ENCODE measurements at places on chromosomes 7 and 10. TPM values are rescaled to one million over a fixed set of nuclear protein-coding genes. Genes with fewer than 3 reads are reported as not detected.

Gene ADIRF
- total RNA-seq, result 882 TPM

Gene VWA2
- total RNA-seq, result not detected

Gene PLAU
- 1.5 TPM for total RNA-seq

Gene NME8
- 0.96 TPM for total RNA-seq

Gene FOXP2
- total RNA-seq, result 11.0 TPM

Gene HMX3
- not detected for total RNA-seq

Gene UBE2H
- total RNA-seq, result 83.9 TPM

DNA sequence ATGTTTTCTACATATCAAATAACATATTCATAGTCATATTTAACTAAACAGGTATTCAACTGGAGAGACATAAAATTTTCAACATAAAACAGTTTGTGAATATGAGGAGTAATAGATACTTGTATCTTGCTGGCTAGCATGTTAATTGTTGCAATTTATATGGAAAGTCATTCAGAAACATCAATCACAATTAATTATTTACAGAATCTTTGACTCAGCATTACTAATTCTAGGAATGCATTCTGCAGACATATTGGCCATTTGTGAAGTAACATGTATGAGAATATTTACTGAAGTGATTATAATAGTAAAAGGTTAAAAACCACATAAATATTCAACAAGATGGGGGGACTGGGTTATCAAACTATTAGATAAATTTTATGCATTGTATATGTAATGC is 203.7 kb downstream of the TSPAN12 start:
- no peak for DNase-seq

DNA sequence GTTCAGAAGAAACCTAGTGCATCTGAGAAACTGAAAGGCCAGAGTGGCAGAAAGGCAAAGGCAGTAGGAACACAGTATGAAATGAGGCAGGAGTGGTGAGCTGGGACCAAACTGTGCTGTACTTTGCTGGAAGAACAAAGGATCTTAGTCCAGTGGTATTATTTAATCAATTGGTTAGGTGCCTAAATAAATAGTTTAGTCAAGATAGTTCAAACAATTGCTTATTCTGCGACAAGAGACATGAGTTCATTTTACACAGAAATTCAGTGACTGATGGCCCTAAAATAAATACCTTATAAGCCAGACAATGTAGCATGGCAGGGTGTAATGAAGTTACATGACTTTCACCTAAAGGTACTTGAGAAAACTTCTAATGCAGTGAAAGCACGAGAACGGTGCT is 181.8 kb upstream of the LRRN3 start:
- no peak for DNase-seq

GRCh38 chr10:6058682-6059475 is 3.3 kb downstream of the IL2RA start:
- peak; percentile 34 for DNase-seq

DNA sequence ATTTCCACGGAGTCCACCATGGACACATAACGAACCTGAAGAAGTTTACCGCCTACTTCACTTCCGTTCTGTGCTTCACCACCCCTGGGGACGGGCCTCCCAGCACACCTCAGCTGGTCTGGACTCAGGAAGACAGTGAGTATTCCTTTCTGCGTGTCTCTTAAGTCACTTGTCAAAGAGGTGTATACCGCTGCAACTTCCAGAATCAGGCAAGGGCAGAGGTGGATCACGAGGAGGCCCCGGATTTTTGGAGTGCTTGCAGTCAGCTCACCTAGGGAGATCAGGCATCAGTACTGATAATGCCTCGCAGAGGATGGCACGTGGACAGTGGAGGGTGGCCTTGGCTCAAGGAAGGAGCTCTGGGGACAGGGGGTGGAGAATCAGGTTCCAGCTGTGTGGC is 630.4 kb upstream of the FOXK1 start:
- DNase-seq, result no peak

DNA sequence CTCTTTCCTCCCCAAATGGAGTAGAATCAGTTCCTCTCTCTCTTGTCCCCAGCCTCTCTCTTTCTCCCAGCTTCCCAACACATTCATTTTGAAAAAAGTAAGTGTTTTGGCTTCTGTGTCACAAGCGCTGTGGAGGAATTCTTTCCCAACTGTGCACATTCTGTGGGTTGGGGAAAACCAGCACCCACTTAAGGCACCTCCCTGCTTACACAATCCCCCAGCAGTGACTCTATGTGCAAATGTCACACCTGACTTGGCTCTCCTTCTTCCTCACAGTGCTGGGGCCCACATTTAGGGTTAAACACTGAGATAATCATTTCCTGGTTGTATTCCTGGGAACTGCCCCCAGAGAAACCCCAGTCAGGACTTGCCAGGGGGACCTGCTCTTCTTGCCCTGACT is 358.1 kb upstream of the ZNF32 start:
- DNase-seq, result no peak

- no peak for DNase-seq
Observed at GRCh38 chr7:134718211-134718875, 61.1 kb upstream of the CALD1 start.

GRCh38 chr10:123807444-123808035 is 84.1 kb downstream of the CPXM2 start:
- peak; percentile 33 for DNase-seq

DNA sequence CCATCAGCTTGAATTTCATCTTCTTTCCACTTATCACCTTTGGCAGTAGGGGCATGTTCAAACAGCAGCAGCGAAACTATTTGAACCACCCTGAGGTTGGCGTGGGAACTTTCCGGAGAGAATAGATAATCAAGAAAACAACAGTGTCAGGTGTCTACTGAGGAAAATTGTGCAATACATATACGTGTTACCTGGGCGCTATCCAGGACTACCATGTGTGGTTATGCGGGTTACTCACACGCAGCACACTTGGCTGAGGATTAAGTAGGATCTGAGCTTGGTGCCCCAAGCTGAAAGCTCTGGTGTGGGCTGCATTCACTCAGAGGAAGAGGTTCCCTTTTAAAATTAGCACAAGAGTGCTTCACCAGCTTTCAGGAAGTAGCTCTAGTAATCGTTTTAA is 8.8 kb upstream of the ABI1 start:
- no peak for DNase-seq

DNA sequence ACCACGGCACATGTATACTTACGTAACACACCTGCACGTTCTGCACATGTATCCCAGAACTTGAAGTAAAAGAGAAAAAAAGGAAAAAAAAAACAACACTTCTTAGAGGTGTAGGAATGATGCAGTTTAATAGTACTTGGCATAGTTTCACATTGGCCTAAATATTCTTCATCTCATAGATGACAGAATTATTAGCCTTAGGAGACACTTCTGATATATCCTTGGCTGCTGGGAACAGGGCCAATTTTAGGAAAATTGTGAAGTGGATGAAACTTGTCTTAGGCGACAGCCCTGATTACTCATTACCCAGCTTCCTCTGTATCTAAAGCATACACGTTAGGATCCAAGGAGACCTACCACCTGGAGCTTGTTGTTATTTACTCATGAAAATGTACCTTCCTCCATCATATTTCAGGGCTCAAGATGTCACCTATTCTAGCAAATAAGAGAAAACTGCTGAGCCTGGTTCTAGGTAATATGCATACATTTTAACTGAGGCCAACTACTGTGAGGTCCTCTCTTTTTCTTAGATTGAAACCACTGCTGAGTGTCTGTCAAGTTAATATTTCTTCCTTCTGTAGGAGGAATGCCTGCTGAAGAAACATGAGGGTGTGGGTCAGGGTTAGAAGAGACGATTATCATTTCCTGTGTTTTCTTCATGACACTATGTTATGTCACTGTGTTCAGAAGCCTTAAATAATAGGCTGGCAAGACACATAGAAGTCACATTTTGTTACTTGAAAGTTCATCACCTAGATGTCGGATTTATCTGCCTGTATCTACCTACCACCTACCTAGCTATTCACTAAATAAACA is 44.3 kb downstream of the CPED1 start:
- DNase-seq, result no peak

DNA sequence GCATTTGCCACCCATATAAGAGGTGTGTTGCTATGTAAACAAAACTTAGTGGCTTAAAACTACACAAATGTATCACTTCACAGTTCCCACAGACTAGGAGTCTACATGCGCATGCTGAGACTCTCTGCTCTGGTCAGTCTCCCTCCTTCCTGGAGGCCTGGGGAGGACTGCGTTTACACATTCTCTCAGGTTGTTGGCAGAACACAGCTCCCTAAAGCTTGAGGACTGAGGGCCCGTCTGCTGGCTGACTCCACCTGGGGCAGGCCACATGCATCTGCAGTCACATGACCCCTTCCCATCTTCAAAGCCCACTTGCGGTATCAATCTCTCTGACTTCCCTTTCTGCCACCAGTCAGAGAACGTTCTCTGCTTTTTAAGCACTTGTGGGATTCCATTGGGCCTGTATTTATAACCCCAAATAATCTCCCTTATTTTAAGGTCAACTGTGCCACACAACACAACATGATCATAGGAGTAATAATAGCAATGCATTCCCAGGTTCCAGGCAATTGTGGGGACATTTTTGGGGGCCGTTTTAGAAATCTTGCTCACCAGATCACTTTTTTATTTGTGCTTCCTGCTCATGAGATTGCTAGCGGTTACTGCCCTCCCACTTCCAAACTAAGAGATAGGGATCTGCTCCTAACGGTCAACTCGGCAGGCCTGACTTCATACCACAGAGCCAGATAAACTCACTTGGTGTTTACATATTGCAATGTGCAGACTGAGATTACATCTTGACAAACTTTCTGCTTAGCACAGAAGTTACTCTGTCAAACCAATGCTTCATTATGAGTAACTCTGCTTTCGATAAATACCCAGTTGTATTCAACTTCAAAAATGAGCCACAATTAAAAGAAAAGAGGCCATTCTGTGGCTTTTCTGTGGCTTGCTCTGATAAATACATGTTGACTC is 96.3 kb downstream of the ALOX5 start:
- no peak for DNase-seq

GRCh38 chr10:621513-621912 is 68.0 kb downstream of the DIP2C start:
- DNase-seq, result no peak

- DNase-seq, result no peak
Observed at GRCh38 chr10:11180228-11180627, 162.6 kb downstream of the CELF2 start.

DNA sequence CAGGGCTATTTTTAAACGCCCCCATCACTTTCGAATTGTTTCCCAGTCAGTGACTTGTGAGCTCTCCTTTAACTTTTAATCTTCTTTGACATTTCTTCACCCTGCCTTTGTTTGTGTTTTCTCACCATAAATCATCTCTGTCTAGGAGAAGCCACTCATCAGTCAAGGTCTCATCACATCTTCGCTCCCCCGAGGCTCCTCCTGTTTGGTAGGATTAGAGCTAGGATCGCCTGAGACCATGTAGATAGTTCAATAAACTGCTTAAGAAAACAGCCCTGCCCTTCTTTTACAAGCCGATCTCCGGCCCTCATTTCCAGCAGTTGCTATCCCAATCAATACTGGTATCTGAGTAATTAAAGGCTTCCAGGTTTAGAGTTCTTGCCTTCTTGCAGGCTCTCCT is 472.8 kb upstream of the ADARB2 start:
- DNase-seq, result no peak

DNA sequence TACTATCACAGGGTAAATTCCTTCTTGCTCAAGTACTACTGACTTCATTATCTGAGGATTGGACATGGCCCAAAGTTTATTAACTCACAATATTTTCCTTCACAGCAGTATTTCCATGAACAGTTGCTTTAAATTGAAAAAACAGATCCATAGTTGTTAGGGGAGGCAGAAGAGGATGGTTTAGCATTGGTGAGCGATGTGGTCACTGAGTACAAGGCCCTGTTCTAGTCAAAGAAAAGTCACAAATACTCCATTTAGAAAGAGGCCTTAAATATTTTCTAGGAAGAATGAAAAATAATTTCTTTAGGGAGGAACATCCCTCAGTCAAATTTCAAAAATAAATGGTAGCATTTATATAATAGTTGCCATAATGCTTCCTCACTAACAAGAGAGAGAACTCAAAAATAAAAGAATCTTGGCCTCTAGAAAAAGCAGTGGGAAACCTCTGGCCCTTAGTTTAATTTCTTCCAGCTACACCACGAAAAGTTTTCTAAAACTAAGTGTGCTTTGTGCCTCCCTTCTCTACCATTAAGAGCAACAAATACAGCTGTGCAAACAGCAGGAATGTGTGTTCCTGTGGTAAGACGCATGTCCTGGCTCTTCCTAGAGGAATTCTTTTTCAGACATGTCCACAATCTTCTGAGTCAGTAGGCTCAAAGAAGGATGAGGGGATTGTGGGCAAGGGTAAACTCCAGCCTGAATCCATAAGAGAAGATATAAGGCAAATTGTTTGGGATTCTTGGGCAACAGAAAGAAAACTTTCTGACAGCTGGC is 105.7 kb downstream of the HOXA1 start:
- DNase-seq, result no peak

DNA sequence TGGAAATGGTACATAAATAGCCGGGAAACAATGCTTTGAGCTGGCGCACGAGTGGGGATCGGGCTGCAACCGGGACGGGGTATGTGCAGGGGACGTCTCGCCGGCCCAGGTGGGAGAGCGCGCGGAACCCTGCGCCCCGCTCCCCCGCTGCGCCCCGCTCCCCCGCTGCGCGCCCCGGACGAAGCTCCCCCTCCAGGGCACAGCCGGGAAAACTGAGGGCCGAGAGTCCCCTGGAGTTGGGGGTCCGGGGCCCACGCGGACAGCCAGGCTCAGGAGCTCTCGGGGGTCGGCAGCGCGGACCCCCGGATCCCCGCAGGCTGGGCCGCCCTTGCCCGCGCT is 514 bp downstream of the RADIL start:
- no peak for DNase-seq

GRCh38 chr7:110095372-110096052 is 995.4 kb upstream of the LRRN3 start:
- DNase-seq, result no peak

Data from ascending aorta (tissue), 2 donors.